Stimulated activated CD4-positive, alpha-beta T cell treated with anti-CD3 and anti-CD28 coated beads, Interleukin-4, amount 100 ng/mL, for 24 hours (primary cell): ENCODE measurements at places on chromosomes 7 and 10.

GRCh38 chr10:132704008-132704814, 81.7 kb downstream of the NKX6-2 start:
- DNase-seq: no peak

- DNase-seq: no peak
These were observed 1174.5 kb downstream of the SORCS1 start for GRCh38 chr10:105989995-105990394.

GRCh38 chr7:1397491-1398327, 61.6 kb downstream of the MICALL2 start:
- no peak for DNase-seq

DNA sequence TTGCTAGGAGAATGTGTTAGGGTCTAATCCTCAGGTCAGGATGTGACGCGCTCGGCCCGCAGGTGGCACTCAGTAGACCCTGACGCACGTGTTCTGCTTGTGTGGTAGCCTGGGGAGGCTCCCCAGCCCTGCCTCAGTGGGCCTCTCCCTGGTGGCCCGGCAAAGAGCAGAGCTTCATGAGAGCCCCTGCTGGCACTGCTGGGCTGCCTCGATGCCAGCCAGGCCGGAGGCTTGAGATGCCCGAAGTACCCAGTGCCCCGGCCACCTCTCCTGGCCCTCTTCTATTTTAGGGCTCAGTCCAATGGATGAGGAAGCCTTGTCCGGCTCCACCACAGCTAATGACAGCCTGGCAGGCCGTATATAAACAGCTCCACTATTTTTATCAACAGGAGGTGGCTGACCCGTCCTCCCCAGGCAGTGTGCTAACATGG, 42.0 kb downstream of the PRF1 start:
- no peak for DNase-seq

GRCh38 chr7:24715171-24715570, 42.1 kb downstream of the GSDME start:
- DNase-seq: no peak

DNA sequence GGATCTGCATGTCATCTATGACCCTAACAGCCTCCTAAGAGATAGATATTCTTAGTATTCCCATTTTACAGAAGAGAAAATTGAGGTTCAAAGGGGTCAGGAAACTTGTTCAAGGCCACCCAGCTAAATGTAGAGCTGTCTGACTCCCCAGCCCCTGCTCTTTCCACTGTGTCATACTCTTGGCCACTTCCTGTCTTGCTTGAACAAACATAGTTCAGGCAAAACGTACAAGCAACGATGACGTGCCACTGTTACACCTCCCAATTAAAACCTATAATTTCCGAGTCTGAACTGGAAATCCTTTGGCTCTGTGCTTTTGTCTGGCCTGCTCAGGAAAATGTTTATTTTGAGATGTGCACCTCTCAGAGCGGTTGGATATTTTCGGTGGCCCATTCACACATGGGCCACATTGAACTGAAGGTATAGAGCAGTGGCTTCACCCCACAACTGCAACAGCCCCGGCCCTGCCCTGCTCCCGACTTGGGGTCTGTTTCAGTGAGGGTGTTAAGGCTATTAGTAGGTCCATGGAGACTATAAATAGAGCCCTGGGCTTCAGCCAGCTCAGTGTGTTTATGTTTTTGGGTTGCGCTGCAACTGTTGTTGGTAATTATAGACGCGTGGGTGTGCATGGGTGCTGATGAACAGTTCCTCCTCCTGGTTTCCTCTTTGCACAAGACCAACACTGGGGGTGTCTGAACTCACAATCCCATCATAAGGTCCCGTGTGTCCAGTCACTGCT, 172.3 kb upstream of the ADO start:
- DNase-seq: peak; percentile 61

DNA sequence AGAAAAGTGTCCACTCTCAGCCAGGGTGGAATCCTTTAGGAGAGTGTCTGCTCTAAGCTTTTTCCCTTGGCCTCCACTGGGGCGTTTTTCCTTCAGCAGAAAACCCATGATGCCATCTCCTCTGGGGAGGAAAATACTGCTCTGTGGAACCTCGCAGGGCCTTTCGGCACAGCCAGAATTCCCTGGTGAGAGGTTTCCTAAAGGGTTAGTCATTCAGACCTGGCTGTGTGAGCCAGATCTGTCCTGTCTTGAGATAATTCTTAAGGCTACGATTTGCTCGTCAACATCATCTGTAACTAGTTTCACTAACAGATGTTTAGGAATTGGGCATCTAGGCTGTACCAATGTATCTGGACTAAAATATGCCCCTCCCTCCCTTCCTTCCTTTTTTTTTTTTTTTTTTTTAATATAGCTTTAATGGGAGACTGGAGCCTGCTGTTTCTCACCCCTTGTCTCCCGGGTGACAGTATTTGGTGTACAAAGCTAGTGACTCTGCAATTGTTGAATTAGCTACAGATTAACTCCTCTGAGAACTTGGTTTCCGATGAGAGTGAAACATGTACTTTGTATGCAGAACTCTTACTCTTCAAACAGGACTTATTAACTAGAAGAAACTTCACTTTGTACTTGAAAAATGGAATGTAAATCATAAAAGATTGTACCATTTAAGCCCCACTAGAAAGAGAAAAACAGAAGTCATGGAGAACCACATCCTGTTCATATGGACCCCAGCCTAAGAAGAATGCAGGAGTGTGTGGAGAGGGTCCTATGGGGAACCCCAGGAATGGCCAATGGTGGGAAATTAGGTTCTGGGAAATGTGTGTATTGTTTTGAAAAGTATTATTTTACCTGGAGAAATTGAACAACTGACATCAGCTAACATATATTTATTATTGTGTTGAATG, 230.9 kb downstream of the CAMK1D start:
- DNase-seq: no peak

DNA sequence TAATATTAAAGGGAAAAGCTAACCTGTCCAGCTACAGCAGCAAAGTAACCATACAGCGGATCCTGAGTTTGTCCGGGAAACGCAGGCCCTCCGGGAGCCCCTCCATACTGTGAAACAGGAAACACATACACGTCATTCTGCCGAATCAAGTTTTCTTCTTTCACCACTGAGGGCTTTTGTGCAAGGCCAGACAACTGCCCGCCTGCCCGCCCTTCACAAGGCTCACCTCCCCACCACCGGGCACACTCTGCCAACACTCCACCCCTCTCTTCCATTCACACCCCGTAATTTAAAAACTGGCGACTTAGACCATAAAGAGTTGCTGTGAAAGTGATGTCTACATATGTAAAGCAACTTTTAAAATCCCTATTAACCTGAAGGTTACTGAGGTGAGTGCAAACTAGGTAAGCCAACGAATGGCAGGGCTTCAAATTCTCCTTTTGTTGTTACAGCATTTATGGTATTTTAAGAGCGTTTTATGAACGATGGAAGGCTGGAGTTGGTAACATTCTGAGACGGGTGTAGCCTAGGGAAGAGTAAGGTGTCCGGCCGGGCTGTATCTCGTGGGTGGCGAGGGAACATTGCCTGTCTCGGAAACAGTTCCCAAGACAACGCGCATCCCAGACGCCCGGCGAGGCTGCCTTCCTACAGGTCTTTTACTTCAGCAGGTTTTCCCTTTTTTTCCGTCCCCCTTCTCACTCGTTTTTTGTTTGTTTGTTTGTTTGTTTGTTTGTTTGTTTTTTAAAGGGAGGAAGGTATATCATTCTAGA, 817 bp downstream of the SRI start:
- peak; percentile 22 for DNase-seq

DNA sequence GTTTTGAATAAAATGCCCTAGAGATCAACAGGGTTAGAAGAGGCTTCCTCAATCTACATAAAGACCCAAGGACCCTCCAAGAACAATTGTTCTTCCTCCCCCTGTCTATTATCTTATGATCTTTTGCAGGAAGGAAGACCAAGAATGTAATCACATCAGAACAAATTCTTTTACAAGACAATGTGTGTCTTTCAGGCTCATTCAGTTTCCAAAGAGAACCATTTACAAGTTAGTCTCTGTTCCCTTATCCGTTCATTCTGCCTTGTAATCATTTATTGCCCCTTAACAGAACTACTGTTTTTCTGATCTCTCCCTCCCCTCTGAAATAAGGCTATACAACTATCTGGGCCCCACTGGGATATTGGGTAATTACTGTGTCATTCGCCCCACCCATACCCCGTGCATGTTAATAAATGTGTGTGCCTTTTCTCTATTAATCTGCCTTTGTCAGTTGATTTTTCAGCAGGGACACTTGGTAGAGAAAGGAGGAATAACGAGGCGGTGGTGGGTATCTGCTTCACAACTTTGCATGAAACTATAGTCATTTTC, 5.7 kb upstream of the MKRN1 start:
- no peak for DNase-seq

DNA sequence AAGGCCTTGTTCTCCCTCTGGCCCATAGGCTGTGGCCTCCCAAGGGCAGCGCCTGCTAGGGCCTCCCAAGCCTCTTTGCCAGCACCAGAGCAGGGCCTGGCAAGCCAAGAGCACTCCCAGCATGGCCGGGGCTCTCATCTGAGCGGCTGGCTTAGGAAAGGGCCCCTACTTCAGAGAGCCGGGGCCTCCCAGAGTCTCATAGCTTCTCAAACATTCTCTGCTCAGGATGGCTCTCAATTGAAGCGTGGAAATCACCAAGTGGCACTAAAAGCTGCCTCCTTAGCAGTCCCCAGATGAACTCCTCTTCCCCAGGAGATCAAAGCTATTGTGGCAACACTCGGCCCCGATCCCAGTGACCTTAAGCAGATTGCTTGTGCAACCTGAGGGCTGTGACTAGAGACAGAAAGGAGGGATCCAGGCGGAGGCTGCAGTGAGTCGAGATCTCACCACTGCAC, 69.4 kb downstream of the FAM53B start:
- no peak for DNase-seq

DNA sequence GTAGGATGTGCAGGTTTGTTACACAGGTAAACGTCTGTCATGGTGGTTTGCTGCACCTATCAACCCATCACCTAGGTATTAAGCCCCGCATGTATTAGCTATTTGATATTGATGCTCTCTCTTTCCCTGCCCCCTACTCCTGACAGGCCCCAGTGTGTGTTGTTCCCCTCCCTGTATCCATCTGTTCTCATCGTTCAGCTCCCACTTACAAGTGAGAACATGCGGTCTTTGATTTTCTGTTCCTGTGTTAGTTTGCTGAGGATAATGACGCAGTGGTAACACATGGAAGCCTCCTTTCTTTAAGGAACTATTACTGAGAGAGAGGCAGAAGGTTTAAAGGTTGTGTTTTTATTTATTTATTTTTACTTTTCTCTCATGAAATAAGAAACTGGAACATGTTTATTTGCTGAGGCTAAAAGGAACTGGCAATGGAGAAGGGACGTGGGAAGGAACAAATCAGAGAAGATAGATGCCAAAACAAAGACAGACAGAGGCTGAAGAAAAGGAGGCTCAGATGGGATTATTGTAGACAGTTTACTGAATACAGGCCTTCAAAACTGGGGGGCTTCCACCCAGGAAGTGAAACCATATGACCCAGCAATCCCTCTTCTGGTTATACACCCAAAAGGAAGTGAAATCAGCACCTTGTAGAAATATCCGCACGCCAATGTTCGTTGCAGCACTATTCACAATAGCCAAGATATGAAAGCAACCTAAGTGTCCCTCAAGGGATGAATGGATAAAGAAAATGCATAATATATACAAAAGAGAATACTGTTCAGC, 556.3 kb downstream of the GRM8 start:
- DNase-seq: no peak

DNA sequence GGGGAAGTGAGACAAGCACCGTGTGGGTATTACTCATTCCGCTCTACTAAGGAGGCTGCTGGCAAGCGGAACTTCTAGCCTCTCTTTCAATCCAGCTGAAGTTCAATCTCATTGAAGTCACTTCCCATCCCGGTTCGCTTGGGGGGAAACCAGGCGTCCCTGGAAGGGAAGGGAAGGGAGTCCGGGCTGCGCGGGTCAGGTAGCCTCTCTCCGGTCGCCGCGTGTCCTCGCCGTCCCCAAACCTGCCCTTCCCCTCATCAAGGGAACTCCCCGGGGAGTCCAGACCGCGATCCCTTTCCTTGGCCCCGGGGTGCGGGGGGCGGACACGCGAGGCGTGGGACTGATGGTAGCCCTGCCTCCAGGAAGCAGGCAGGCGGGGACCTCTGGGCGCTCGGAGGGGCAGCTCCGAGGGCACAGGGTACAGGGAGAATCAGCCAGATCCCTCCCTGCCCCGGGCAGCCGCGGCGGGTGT, 598 bp upstream of the ZEB1 start:
- DNase-seq: peak; percentile 66

DNA sequence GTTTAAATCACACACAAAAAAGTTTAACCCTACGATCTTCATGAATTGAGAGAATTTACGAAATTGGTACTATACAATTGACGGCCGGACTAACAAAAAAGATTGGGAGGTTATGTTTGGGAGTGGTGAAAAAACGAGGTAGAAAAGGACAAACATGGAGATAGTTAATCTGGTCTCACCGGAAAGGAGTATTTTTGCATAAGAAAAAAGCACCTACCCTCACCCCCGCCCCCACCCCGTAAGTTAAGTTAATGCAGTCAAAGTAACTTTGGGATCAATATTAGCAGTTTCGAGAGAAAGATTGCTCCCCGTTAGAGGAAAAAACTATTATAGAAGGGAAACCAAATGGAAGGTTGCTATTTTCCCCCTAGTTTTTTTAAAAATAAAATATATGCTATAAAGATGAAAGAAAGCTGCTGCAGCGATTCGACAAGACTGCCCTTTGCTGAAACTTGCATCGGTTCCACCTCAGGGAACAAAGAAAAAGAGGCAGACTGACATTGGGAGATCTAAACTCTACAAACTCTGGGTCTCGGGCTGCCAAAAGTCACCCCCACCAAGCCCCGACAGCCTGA, 3.5 kb downstream of the SP8 start:
- DNase-seq: no peak

GRCh38 chr10:26997610-26998009, 102.7 kb downstream of the ANKRD26 start:
- DNase-seq: no peak

GRCh38 chr10:76643511-76643911, 994.1 kb downstream of the KCNMA1 start:
- no peak for DNase-seq

DNA sequence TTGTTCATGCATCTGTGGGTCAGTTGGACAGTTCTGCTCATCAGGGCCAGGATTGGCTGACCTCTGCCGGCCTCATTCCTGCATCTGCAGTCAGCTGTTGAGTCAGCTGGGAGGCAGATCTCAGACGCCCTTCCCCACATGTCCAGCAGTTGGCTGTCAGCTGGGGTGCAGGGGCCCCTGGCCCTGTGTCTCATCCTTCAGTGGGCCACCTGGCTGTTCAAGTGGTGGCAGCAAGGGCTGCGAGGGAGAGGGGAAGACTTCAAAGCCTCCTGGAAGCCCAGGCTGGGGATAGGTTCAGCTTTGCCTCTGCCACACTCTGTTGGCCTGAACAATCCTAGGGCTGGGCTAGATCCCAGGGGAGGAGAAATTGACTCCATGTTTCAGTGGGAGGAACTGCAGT, 33.2 kb downstream of the TACR2 start:
- no peak for DNase-seq

- peak; percentile 38 for DNase-seq
These were observed 644 bp downstream of the SORBS1 start for GRCh38 chr10:95560278-95561176.

DNA sequence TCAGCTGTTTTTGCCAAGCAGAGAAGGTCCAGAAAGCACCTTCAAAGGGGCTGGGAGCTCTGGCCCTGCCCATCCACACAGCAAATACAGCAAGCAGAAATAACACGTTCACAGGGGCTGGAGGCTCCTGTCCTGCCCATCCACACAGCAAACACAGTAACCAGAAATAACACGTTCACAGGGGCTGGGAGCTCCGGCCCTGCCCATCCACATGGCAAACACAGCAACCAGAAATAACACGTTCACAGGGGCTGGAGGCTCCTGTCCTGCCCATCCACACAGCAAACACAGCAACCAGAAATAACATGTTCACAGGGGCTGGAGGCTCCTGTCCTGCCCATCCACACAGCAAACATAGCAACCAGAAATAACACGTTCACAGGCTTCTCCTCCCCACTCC, 558.1 kb downstream of the PTPRN2 start:
- DNase-seq: no peak
